ENCODE measurements at places on chromosomes 11 and 22.

GRCh38 chr11:78193806-78194205 is 5.1 kb downstream of the USP35 start:
- no peak overlapping the region for H3K27ac ChIP-seq
- no peaks in the 10 kb centered on the region for H3K27me3 ChIP-seq
- H3K4me3 ChIP-seq, result no peak overlapping the region
- DNase-seq, result no peak
- no peaks in the 10 kb centered on the region for H3K36me3 ChIP-seq

DNA sequence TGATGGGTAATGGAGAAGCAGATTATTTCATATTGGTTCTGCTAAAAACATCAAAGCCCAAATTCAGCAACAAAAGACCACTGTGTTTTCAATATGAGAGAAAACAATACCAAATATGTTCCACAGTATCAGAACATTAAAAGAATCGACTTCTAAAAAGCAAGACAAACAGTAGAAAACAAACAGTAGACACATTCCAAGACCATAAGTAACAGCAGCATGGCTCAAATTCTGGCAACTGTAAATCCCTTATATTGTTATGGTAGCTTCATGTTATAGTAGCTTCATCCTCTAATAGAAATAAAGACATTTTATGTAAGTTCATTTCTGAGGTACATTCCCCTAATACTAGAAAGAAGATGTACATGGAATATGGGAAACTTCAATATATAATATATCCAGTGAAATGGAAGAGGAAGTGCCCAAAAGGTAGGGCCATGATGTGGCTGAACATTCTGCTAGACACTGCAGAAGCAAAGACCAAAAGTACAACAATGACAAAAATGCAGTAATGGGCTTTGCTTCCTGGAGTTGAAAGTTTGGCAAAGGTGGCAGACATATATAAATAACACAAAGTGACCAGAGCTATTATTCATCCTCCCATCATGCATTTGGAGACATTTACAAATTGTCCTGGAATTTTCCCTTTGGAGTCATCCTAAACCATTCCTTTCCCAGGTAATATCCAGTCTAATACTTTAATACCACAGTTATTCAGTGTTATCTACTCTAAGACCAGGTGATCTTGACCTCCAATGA is 299.9 kb downstream of the DCDC1 start:
- H3K4me3 ChIP-seq, result no peak overlapping the region
- DNase-seq, result no peak
- no peaks in the 10 kb centered on the region for H3K27me3 ChIP-seq
- H3K4me1 ChIP-seq, result peaks cover 6% of the 10 kb centered on the region
- no peak overlapping the region for H3K27ac ChIP-seq

GRCh38 chr22:17951315-17951714 is 73.0 kb downstream of the MICAL3 start:
- no peaks in the 10 kb centered on the region for H3K27me3 ChIP-seq
- H3K27ac ChIP-seq, result no peak overlapping the region
- no peak overlapping the region for H3K4me3 ChIP-seq
- no peaks in the 10 kb centered on the region for H3K36me3 ChIP-seq
- no peak for DNase-seq
- peaks cover 9% of the 10 kb centered on the region for H3K4me1 ChIP-seq

DNA sequence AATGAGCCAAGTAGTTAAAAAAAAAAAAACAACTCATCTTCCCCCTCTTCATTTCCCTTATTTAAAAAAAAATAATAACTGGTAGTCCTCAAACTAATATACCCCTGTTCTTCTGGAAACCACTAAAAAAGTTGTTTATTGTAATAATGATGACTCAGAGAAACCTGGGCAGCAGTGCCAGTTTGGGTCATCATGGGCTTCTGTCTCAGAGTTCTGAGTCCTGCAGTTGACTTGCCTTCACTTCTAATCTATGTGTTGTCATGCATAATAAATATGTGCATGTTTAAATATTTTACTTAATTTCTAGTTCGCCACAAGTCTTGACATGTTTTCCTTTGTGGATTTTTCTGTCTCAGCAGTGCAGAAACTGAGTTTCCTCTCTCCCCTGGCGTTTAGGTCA is 46.8 kb downstream of the PPP2R1B start:
- H3K27me3 ChIP-seq, result no peaks in the 10 kb centered on the region
- no peak overlapping the region for H3K4me3 ChIP-seq
- H3K36me3 ChIP-seq, result peaks cover 29% of the 10 kb centered on the region
- no peak overlapping the region for H3K27ac ChIP-seq
- no peak for DNase-seq

DNA sequence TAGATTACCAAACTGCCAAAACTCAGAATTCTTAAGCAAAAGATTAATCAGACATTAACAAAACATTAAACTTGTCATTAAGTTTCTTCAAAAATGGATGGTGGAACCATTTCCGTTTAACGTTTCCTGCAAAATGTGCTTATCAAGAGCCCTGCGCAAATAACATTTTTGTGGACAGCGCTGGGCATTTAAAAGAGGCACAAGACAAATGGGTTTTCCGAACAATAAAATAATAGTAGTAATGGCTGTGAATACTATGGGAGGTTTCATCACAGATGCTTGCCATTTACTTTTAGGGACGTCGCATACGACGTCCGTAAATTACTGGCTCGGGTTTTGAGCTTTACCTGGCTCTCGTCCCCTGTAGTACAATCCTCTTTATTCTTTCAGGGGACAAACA is 1.1 kb downstream of the NPAT start:
- H3K4me3 ChIP-seq, result peak overlapping the region; percentile 95
- peaks cover 7% of the 10 kb centered on the region for H3K4me1 ChIP-seq
- H3K27ac ChIP-seq, result no peak overlapping the region

DNA sequence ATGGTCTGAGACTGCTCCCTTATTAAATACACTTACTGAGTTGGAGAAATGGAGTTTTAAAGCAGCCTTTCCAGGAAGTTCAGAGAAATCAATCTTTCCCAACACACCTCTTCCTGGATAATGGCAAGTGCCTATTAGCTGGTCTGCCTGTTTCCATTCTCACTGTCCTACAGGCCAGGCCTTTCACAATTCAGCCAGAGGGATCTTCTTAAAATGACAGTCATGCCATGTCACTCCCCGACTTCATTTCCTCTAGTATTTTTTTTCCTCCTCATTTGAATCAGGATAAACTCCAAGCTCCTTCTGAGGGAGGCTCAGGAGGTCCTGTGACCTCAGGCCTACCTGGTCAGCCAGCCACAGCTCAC is 62.6 kb downstream of the FDX1 start:
- no peak for DNase-seq
- H3K36me3 ChIP-seq, result no peaks in the 10 kb centered on the region
- no peaks in the 10 kb centered on the region for H3K27me3 ChIP-seq
- H3K4me1 ChIP-seq, result no peaks in the 10 kb centered on the region
- H3K4me3 ChIP-seq, result no peak overlapping the region

DNA sequence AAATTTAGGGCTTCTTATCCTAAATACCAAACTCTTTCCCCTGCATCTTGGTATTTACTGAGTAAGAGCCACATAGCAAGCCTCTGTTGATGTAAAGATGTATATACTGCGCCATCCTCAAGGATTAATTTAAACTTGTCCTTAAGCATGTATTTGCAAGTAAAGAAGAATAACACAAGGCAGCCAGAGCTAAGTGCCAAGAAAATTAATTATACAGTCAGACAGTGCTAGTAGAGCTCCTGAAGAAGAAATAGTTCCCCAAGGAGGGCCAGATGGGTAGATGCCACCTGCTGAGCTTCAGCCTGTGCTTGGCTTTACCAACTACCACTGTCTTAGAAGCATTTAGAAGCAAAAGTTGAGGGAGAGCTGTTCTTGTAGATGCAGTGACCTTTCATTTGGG is 470.0 kb downstream of the BUD13 start:
- H3K36me3 ChIP-seq, result no peaks in the 10 kb centered on the region
- no peaks in the 10 kb centered on the region for H3K27me3 ChIP-seq
- H3K27ac ChIP-seq, result no peak overlapping the region
- no peak overlapping the region for H3K4me3 ChIP-seq

GRCh38 chr11:38425578-38425977 is 1827.5 kb upstream of the RAG2 start:
- H3K27ac ChIP-seq, result no peak overlapping the region
- H3K4me3 ChIP-seq, result no peak overlapping the region

DNA sequence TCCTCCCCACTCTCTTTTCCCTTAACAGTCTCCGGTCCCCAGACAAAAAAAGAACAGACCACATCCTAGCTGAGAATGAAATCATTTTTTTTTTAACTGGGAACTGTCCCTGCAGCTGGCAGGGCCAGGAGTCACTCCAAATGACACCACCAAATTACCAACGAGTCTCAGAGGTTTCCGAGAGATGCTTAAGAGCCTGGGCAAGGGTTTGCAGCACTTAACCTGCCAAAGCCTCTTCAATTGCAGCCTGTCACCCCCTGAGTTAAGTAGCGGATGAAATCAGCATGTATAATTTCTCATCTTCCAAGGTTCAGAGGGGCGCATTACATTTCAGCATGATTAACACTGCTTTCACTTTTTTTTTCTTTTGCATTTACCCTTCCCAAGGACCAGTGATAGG is 71.8 kb downstream of the TENM4 start:
- H3K4me3 ChIP-seq, result no peak overlapping the region
- H3K27me3 ChIP-seq, result no peaks in the 10 kb centered on the region
- no peaks in the 10 kb centered on the region for H3K36me3 ChIP-seq
- H3K4me1 ChIP-seq, result peaks cover 3% of the 10 kb centered on the region

GRCh38 chr11:44243595-44244343 is 66.2 kb downstream of the ALX4 start:
- H3K27me3 ChIP-seq, result no peaks in the 10 kb centered on the region
- peak; percentile 75 for DNase-seq
- H3K27ac ChIP-seq, result peak overlapping the region; percentile 86

GRCh38 chr11:119652907-119653659 is 75.9 kb downstream of the NECTIN1 start:
- no peak overlapping the region for H3K27ac ChIP-seq
- no peaks in the 10 kb centered on the region for H3K27me3 ChIP-seq
- H3K36me3 ChIP-seq, result no peaks in the 10 kb centered on the region
- no peak overlapping the region for H3K4me3 ChIP-seq
- no peak for DNase-seq

DNA sequence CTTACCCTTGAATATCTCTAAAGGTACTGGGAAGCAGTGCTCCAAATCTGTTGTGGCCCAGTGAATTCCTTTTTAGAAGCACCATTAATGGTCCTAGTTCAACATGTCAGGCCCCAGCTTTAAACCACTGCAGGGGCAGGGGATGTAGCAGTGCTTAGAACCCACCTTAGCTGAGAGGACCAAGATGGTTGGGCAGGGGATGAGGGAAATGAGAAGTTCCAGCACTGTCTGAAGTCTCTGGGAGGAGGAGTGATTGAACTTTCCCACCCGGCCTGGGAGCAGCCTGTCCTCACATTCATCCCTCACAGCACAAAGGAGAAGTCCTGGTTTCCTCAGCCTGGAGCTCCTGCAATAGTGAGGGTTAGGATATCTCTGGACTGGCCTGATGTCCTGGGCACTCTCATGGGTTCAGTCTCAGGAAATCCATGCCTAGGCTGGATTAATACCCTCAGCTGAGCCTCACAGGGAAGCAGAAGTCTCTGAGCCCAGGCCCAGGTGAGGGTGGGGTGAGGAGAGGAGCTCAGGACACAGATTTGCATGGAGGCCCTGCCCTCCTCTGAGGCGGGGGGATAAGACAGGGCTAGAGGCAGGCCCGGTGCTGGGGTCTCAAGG is 28.6 kb upstream of the PRAME start:
- no peak overlapping the region for H3K4me3 ChIP-seq
- H3K36me3 ChIP-seq, result no peaks in the 10 kb centered on the region
- no peak overlapping the region for H3K27ac ChIP-seq
- no peaks in the 10 kb centered on the region for H3K4me1 ChIP-seq
- no peak for DNase-seq
- H3K27me3 ChIP-seq, result no peaks in the 10 kb centered on the region

DNA sequence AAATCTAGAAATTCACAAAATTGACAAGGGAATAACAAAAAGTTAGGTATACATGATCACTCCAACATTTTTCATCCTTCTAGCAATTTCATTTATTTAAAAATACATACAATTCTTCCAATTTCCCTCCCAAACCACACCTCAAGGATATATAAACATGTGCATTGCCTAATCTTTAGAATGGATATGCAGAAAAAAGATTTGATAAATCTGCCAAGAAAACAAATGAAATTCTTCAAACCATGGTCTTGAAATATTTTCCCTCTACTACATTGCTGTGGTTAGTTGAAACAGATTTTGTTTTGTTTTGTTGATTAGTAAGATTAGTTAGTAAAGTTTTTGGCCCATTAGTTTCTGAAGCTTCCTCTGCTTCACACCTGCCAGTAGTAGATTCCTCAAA is 703.3 kb upstream of the CCDC179 start:
- H3K27me3 ChIP-seq, result no peaks in the 10 kb centered on the region
- H3K27ac ChIP-seq, result no peak overlapping the region
- no peak overlapping the region for H3K4me3 ChIP-seq
- H3K4me1 ChIP-seq, result no peaks in the 10 kb centered on the region

DNA sequence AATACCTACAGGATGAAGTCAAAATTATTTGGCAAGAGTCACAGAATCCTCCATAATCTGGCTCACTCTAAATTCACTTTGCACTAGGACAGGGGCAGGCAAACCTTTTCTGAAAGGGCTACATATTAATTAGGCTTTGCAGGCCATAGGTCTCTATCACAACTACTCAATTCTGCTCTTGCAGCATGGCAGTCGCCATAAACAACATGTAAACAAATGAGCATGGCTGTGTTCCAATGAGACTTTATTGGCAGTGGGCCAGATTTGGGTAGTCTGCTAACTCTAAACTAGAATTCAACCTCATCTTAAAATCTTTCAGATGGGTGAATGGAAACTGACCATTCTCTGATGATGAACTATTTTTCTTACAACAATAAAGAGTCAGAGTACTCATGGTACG is 5.8 kb downstream of the THRSP start:
- H3K4me1 ChIP-seq, result no peaks in the 10 kb centered on the region
- H3K27me3 ChIP-seq, result no peaks in the 10 kb centered on the region
- H3K36me3 ChIP-seq, result peaks cover 24% of the 10 kb centered on the region
- H3K27ac ChIP-seq, result no peak overlapping the region
- no peak overlapping the region for H3K4me3 ChIP-seq
- no peak for DNase-seq

DNA sequence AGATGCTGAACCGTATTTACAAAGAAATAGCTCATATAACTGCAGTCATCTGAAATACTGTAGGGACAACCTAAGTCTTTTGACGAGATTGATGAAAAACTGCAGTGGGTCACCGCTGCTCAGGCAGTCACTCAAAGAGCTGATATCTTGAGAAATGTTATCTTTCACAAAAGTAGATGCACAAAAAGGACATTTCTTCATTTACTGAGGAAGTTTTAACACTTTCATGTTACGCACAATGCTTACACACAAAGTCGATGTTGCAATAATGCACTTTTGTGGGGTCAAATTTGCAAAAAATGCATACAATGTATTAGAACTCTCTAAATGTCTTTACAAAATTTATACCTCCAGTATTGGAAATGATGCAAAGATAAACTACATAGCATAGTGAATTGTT is 16.2 kb upstream of the OR10V1 start:
- no peak overlapping the region for H3K27ac ChIP-seq
- DNase-seq, result no peak
- H3K36me3 ChIP-seq, result no peaks in the 10 kb centered on the region
- H3K4me3 ChIP-seq, result no peak overlapping the region
- no peaks in the 10 kb centered on the region for H3K27me3 ChIP-seq

Data from neuronal stem cell (in vitro differentiated cells).